Activated CD4-positive, alpha-beta T cell treated with anti-CD3 and anti-CD28 coated beads, Interleukin-2, amount 50 U/mL, for 4 hours (primary cell): ENCODE measurements at places on chromosomes 1 and 21.

- DNase-seq = no peak
Measured at GRCh38 chr1:168421399-168422004, 122.3 kb downstream of the XCL2 start.

GRCh38 chr21:38679534-38679933 lies 126.2 kb upstream of the ETS2 start:
- DNase-seq = no peak

DNA sequence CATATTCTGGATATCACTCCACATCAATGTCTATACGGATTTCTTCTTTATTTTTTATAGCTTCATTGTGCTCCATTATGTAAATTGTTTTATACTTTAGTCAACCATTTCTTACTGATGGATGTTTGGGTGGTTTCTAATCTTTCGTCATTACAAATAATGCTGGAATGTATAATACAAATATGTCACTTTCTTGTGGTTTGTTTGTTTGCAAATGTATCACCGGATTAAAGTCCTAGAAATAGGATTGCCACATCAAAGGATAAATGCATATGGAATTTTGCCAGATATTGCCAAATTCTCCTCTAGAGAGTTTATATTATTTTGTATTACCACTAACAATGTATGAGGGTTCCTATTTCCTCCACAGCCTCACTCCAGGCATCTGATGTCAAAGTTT lies 48.7 kb upstream of the PRDM2 start:
- DNase-seq = no peak

- no peak for DNase-seq
Measured at GRCh38 chr1:116193768-116194167, 82.6 kb downstream of the MAB21L3 start.

DNA sequence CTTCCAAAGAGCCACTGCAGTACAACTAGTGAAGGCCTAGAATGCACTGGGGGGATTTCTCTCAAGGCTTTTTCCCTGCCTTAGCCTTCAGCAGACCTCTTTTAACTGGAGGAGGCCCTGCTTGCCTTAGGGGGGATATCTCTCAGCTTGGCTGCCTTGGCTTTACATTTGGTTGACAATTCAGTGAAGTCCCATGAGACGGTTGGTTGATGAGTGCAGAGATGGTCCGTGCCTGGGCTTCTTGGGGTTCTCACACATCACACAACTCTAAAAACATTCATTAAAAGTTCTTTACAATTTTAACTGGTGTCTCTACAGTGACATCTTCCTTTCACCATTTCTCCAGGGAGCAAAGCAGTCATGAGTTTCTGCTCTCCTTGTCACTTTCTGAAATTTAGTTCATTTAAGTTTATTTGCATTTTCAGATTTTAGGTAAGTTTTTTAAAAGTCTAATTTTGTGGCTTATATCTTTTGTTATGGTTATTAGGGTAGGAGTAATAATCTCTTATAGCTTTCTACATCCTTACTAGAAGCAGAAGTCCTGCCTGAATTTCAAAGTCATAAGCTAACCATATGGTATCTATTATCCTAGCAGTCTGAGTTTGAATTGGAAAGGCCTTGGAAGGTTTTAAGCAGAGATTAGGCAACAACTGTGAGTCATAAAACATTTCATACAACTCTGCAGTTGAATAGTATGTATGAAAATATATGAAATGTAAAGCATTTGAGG lies 487.6 kb downstream of the DPYD start:
- no peak for DNase-seq
